Fibroblast of skin of abdomen (primary cell): ENCODE measurements at places on chromosomes 2 and 18.
A peak's percentile ranks its signal among the peaks of the same experiment; 100 is the strongest.

DNA sequence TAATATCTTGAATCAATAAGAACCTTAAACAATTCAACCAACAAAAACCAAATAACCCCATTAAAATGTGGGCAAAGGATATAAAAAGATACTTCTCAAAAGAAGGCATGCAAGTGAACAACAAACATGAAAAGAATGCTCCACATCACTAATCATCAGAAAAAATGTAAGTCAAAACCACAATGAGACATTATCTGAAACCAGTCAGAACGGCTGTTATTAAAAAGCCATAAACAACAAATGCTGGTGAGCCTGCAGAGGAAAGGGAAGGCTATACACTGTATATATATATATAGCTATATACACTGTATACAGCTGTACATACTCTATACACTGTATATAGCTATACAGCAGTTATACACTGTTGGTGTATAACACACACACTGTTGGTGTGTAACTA lies 47.8 kb upstream of the GALNT13 start:
- no peak for DNase-seq

DNA sequence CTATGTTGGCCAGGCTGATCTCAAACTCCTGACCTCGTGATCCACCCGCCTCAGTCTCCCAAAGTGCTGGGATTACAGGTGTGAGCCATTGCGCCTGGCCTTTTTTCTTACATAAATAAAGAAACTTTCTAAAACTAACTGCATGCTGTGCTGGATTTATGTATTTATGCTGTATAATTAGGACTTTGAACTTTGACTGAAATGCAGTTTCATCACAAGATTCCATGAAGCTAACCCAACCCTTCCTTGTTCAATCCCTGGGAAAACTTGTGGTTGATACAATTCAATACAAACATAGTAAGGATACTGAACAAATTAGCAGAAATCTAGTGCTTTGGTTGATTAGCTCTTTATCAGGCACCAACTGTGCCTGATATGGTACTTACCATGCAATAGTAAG lies 20.9 kb upstream of the SLC35F5 start:
- DNase-seq, result no peak

GRCh38 chr18:63180971-63181376 lies 138.6 kb downstream of the BCL2 start:
- DNase-seq, result no peak

DNA sequence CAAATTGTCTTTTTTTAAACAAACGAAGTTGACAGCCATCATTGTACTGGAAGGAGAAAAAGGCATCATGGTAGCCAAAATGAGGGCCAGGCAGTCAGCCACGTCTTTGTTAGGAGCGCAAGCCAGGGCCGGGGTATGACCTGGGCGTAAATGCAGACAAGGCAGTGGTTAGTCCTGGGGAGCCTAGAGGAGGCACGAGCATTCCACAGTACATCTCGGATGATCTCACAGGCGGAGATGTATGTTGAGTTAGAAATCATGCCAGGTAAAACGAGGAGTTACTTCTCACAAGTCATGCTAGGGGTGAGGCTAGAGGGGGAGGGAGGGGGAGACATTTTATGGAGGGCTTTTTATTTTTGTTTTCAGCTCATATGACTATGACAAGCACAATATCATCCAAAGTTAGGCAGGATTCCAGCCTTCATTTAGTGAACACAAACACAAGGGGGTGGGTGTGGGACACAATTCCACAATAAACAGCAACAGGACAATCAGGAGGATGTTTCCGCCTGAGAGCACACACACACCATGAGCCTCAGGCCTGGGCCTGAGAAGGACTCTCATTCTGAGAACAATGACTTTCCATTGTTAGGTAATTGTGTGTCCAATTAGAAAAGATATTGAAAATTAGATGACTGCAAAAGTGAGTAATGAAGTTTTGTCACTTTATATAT lies 64.4 kb upstream of the PGAP1 start:
- DNase-seq, result no peak

DNA sequence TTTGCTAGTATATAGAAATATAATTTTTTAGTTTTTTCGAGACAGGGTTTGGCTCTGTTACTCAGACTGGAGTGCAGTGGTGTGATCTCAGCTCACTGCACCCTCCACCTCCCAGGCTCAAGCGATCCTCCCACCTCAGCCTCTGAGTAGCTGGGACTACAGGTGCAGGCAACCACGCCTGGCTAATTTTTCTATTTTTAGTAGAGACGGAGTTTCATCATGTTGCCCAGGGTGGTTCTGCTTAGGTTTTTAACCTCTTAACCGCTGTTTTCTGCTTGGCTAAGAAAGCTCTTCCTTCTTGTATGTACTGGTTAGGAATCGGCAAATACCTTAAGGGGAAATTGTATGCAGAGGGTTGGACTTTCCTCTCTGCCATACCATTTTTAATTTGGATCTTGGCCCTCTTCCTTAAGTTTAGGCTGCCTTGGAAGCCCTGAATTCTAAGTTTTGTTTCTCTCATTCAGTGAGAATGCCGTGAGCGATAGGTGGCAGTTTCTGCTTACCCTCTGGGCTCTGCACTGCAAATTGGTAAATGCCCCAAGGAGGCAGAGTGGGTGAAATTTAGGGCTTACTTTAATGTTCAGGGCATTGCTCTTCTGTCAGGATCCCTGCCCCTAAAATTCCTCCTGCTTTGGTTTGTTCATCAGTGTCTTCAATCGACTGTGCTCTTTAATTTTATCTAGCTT lies 32.3 kb downstream of the EML6 start:
- no peak for DNase-seq

DNA sequence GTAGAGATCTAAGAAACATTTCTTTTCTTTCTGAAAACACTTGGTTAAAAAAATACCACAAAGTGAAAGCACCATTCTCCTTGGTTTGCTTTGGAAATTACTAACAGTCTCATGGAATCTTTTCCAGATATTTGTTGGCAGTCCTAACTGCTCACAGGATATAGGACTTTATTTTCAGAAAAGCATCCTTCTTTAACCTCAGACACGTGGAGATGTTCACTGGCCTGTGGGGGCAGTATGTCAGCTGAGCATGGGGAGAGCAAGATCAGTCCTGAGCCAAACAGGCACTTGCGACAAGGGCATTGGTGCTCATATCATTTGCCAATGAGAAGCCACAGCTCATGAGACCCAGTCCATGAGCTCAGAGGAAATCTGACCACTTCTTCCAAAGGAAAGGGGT lies 371.9 kb downstream of the NBAS start:
- peak; percentile 33 for DNase-seq

DNA sequence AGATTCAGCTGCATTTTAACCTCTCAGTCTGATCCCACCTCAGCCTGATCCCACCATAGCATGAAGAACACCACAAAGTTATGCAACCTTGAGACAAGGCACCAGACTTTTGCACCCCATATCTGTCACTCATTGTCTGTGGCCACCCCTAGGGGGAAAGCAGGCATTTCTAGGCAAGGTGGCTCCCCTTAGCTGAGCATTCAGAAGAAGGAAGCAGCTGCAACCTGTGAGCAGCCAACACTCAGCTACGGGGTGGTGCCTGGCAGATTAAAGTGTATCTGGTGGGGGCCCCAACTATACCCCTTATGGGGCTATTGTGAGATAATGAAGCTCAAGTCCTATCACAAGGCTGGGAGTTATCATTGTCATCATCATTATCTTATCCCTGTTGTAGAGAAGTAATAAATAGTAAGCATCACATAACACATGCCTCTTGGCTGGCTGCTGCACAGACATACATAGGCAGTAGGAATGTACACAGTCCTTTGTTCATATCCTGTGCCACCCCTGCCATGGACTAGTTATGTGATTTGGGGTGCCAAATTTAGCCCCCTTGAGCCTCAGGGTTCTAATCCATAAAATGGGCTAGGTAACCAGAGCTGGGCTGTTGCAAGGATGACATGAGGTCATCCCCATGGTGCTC lies 20.6 kb upstream of the TMEM163 start:
- no peak for DNase-seq

- DNase-seq, result no peak
Measured at GRCh38 chr2:198968545-198968944, 489.2 kb downstream of the SATB2 start.
